ENCODE measurements at places on chromosomes 1 and 21.
A peak's percentile ranks its signal among the peaks of the same experiment; 100 is the strongest.

DNA sequence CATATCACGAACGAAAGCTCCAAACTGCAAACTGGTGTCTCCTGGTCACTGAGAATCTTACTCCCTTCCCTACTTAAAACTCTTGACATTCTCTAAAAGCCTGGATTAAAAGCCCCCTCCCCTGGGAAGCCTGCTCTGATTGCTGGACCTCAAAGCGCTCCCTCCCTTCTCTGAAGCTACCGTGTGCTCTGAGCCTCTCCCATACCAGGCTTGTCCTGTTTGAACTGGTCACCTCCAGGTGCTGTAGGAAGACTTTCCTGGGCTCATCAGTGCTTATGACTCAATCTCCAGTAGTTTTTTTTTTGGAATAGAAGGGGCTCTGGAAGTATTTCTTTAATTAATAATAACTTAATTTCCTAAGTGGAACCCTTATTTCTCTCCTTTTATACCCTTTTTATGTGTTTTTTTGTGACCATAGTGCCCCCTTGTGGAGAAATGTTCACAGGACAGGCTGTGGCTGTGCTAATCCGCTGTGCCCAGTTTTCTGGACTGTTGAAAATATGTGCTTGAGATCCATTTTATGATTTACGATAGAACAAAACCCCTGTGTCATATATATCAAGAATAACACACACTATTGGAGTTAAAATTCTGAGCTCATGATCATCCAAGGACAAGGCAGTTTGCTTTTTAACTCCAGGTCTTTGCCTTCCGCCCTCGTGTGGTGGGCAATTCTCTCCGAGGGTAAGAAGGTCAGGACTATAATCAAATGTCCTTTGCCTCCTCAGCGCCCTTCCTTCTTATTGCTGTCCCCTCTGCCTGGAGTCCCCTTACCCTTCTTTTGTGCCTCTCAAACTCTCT is 16.9 kb downstream of the MTARC1 start:
- peak; percentile 35 for DNase-seq

GRCh38 chr21:34176448-34176847 is 103.1 kb downstream of the MRPS6 start:
- no peak for DNase-seq

DNA sequence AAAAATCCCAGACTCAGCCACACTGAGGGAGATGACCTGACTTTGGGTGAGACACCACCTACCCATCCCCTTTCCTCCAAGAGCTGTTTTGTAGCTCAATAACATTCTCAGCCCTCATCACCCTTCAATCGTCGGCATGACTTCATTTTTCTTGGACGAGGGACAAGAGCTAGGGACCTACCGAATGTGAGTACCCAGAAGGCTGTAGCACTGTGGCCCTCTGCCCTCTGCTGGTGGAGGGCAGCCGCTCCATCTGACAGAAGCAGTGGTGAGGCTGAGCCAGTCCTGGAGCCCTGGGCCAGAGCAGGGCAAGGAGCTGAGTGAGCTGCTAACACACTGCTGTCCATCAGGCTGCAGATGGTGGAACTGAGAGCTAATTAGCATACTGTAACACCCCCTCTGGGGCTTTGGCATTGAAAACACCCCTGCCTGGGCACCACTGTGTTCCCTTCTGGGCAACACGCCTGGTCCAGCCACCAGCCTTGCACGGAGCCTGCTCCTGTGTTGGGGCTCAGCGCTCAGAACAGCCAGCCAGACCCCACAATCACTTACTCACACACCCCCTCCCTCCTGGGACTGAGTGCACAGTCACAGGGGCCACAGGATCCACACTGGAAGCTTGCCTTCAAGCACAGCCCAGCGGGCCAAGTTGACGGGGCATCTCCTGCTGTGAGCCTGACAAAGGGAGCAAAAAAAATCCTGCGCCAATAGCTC is 18.3 kb upstream of the ALPL start:
- peak; percentile 24 for DNase-seq

DNA sequence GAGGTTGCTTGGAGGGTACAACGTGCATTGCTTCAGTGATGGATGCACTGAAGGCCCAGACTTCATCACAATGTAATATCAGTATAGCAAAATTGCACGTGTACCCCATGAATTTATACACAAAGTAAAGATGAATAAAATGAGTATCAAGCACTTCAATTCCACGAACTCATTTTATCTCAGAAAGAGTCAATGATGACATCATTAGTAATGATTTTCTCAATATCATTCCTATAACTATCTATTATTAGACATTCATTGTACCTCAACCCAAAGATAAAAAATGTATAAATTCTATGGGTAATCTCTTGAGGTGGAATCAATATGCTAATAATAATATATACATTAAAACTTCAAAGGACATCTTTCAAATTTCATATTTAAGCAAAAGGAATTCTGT is 208.4 kb downstream of the COL11A1 start:
- DNase-seq, result no peak

GRCh38 chr1:180268556-180269075 is 38.6 kb downstream of the LHX4 start:
- DNase-seq, result no peak

DNA sequence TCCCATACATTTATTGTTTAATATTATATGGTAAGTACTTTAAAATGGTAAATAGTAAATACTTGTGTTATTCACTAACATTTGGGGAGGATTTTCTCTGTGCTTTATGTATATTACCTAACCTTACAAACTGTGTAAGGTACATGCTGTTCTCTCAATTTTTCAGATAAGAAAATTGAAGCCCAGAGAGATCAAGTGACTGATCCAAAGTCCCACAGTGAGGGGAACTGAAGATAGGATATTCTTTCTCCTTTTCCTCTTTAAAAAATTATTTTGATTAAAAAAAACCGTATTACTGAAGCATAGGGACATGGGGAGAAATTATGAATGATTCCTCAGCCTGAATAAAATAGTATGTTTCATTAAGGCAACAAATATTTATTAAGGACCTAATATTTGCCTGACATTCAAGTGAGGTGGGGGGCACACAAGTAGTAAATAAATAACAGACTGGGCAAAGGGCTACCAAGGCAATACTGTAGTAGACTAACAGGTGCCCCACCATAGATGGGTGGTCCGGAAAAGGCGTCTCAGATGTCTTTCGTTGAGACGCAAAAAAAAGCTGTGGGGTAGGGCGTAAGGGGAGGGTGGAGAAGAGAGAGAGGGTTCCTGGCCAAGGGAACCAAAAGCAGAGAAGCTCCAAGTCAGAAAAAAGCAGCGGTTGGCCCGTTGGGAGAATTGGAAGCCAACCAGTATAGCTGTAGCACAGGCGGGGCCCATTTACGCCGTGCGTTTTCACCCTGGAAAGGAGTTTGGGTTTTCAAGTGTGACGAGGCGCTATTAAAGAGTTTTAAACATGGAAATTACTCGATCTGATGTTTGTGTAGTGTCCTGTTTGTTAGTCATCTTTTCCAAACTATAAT is 944 bp upstream of the AGO3 start:
- DNase-seq, result no peak

GRCh38 chr21:26490771-26491170 is 82.3 kb downstream of the CYYR1 start:
- peak; percentile 7 for DNase-seq

- no peak for DNase-seq
These were observed 287.4 kb downstream of the NPHP4 start for GRCh38 chr1:5704561-5705514.

DNA sequence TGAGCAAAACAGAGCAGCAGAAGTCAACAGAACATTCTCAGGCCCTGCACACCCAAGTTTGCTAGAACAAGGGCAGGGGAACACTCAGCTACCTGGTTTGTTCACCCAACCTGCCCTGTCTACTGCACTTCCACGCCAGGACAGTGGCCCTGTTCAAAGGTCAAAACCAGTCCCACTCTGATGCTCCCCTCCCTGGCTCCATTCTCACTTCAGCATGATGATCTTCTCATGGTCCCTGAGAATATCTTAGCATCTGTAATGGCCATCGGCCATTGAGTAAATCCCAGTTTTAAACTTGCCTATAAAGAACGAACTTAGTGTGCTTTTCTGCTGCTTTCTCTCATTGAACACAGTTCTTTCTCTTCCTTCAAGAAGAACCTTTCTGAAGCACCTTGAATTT is 293.6 kb downstream of the SMYD3 start:
- no peak for DNase-seq
